ENCODE measurements at places on chromosomes 6 and 20.

GRCh38 chr6:3825851-3826581, 23.2 kb upstream of the FAM50B start:
- DNase-seq: peak; percentile 56

DNA sequence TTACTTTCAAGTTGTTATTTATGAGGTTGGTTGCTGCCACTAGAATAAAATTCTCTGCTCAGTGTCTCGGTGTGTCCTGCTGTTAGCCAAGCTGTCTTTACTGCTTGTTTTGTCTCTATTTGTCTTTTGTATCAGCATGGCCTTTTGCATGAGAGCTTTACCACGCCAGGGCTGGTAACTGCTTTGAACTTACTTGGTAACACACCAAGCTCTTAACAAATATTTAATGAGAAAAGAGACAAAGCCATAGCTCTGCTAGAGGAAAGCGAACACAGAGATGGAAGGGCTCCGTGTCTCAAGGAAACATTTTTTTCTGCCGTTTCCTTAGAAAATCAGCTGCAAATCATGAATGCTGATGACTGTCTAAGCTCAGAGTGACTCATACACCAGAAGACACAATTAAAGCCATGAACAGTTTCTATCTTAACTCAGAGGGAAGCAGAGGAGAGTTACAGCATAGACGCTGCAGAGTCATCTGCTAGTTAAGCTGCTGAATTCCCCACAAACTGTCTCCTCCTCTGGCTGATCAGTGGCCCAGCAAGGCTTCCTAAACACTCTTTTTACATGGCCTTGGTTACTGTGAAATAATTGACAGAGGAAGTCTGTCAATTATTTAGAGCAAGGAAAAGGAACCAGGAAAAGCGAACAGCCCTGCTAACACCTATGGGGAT, 44.8 kb downstream of the AGPAT4 start:
- DNase-seq: peak; percentile 68

- DNase-seq: no peak
Observed at GRCh38 chr20:52003415-52003814, 188.2 kb downstream of the ZFP64 start.

DNA sequence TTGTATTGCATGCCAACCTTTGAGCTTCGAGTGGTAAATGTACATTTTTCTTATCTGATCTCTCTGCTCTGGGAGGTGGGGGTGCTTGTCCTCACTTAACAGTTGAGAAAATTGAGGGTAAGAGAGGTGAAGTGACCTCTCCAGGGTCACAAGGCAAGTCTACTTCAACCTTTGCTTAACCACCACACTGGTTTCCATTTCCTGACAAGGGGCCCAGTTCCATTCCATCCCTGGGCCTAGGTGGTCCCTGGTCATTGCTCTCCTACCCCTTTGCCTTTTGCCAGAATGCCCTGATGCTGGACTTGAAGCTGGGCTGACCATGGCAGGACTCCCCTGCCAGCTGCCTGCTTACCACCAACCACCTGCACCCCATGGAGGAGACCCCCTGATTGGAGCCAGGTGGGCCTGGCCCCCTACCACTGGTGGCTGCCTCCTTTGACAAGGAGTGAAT, 9.9 kb upstream of the BPIFB3 start:
- DNase-seq: no peak

DNA sequence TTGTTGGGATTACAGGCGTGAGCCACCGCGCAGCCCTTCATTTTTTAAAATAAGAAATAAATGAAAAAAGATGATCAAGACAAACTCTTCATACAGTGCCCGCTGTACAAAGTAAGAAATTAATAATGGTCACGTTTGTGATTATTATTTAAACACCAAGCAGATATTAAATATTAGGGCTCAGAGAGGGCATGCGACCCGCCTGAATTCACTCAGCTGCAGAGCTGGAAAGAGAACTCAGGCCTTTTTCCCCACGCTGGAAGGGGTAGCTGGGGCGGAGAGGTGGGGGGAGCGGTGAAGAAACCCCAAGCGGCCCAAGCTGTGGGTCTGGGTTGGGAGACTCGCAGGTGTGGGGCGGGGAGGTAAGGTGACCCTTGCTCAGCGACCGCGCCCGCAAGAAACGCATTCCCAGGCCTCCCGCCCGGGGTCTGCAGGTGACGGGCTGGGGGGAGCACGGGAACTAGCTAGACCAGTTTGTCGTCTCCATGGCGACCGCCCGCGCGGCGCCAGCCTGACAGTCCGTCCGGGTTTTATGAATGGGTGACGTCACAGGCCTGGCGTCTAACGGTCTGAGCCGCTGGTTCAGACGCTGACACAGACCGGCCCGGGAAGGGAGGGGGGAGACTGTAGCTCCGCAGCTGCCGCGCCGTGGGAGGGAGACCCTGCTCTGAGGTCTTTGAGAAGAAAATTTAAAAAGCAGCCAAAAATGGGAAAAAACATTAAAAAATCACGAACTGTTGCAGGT, 1.1 kb upstream of the ID1 start:
- DNase-seq: peak; percentile 95

- DNase-seq: peak; percentile 65
Observed at GRCh38 chr6:15266423-15266996, 20.6 kb downstream of the JARID2 start.

GRCh38 chr6:32166411-32167061, 2.1 kb downstream of the EGFL8 start:
- DNase-seq: no peak

- DNase-seq: no peak
Observed at GRCh38 chr6:24125980-24126379, at the start of gene NRSN1. Gene NRSN1, plus strand, starts transcription at chr6:24126215. Its CDS starts 8,113 bp downstream, at chr6:24134328.

DNA sequence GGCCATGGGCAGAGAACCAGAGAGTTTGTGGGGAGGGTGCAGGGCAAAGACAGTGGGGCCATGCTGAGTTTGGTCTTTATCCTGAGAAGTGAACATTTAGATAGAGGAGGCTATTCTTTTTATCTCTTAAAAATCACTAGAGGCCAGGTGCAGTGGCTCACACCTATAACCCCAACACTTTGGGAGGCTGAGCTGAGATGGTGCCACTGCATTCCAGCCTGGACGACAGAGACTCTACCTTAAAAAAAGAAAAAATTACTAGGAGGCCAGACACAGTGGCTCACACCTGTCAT, 8.7 kb downstream of the PXMP4 start:
- no peak for DNase-seq

DNA sequence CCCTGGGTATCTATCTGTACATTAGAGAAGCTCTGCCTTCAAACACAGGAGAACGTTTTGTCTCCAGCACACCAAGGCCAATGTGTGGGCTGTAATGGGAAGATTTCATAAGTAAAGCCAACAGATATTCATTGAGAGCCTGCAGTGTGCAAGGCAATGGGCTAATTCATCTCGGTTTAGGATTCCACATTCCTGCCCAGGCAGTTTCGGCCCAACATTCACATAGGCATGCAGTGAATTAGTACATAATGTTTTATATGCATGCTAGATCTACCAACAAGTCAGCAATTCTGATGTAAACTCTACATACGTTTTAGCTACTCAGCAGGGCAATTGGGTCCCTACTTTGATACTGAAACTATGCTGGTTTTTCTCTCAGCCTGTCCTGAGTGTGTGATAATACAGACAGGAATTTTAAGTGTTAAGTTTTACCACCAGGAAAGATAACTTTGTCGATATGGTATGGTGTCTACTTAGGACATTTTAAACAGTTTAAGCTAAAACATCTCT, 46.9 kb upstream of the NAA20 start:
- DNase-seq: no peak

DNA sequence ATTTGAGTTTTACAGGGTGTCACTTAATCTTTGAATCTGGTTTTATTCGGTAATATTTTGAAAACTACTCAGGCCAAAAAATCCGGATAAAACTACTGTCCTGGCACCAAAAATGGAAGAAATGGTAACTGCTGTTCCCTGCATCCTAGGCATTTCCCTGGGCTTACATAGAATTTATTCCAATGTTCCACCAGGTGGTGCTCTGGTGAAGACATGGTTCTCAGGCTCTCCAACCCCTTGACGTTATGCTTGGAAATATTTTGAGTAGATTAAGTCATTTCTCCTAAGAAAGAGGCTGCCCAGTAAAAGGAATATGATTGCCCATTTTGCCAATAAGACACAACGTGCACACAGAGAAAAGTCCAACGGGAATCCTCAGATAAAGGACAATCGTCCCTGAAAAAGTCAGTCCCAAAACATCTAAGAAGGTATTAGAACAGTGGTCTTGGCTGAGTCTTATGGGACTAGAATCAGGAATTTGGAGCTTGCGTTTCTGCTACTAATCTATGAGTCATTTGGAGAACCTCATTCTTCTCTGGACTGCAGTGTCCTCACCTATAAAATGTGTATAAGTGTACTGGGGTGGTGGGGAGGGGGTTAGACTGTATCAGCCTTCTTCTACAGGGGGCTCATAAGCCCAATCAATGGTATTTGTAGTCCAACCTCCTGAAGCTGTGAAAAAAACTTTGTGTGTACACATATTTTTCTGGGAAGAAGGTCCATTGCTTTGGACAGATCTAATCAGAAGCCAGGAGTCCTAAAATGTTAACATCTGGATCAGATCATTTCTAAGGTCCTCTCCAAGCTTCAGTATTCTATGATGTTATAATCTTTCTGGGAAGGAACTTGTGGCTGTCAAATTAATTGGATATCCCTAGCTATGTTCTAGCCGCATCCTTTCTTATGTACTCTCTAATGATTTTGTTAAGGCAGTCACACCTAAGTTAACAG, 131.0 kb upstream of the BMP2 start:
- peak; percentile 58 for DNase-seq

DNA sequence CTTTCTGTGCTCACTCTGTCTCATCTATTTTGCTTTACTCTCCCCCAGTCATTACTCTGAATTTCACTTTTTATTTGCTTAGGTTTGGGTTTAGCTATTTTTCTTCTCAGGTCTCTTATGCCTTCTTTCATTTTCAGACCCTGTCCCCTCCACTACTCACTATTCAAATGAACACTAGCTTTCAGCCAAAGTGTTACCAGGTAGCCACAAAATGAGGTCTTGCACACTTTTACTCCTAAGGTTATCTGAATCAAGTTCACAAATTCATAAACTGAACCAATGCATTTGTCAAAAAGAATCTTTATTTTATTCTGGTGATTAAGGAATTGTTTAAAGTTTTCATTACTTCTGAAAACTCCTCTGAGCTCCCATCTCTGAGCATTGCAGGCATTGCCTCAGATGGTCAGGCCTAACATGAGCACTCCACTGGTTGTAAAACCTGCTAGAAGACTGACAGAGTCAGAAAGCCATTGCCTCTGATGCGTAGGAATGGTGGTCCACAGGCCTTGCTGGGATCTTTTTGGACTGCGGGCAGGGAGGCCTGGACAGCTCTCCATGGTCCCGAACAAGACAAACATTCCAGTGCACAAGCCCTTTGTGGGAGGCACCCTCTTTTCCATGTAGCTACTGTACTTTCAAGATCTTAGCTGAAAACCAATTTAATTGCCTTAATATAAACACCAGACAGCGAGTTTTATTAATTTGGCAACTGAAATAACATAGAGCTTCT, 48.5 kb downstream of the FYN start:
- DNase-seq: no peak

DNA sequence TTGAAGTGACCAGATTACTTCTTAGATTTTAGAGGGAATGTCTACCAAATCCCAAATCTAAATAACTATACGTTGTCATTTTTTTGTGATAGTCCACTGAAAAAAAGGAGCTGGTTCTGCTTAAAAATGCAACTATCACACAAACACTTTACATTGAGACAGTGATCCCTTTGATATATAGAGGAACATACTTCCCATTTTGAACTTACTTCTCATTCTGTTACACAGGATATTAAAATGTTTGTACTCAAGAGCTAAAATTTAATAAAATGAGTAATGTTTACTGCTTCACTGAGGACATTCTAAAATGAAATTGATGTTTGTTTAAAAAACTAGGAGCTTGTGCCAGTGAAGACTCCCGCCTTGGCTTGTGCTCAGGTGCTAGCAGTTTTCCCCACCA, 174.1 kb downstream of the CARMIL1 start:
- DNase-seq: no peak

DNA sequence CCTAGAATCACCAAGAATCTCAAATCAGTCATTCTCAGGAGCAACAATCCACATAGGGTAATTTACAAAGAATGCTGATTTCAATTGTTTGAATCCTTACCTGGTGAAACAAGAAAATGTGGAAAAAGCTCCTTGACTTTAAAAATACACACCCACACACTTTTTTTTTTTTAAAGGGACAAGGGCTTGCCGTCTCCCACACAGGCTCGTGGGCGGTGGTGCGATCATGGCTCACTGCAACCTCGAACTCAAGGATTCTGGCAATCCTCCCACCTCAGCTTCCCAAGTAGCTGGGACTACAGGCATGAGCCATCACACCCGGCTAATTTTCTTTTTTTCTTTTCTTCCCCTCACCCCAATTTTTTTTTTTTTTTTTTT, 30.7 kb downstream of the PARD6B start:
- no peak for DNase-seq

GRCh38 chr6:32154514-32155161, 697 bp downstream of the PPT2 start:
- peak; percentile 66 for DNase-seq
